Ovary (tissue), 10 donors: ENCODE measurements at places on chromosomes 12 and 14.

GRCh38 chr14:91315844-91316267 is 71.4 kb upstream of the GPR68 start:
- DNase-seq = no peak

GRCh38 chr12:113744802-113745395 is 221.2 kb downstream of the RBM19 start:
- DNase-seq = no peak

DNA sequence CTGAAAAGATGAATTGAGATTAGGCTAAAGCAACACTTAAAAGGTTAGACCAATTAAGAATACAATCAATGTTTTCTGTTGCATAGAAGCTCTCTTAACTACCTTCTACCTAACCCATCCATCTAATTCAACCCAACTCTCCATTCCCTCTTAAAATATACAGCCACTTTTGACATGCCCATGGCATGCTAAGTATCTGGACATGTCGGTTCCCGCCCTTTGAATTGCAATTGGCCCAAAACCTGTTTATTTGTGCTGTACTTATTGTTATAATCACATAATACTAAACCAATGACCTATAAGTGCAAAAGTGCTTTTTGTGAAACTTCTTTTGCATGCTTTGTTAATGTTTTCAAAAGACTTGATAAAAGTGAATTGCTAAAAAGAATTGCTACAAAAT is 37.6 kb upstream of the APPL2 start:
- DNase-seq = no peak

- no peak for DNase-seq
Observed at GRCh38 chr14:102930753-102931579, 8.5 kb downstream of the AMN start.

DNA sequence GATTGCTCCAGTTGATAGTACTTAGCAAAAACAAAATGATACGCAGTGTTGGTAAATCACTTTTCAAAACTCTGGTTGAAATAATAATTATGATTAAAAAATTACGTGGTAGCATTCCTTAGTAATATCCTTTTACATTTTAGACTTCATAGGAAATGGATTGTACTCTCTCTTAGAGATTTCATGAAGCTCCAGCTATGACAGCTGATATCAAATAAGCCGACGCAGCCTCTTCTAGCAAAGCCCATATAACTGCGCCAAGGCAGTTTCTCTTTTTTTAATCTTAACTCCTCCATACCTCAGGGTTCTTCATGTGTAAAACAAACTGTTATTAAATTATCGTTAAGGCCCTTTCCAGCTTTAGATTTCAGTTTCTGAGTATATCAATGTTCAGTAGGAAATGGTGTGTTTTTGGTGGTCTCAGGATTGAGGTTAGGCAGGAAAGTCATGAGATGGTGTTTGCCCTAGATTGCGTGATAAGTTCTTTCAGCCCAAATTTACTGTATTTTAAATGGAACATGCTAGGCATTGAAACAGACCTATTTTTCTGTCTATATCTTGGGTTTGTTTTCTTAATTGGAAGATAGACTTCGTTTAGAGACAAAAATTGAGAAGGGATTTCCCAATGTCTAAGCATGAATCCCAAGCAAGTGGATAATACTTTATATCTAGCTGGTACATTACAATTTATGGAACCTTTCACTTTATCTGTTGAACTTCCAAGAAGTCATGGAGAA is 902 bp upstream of the CFL2 start:
- DNase-seq = no peak

DNA sequence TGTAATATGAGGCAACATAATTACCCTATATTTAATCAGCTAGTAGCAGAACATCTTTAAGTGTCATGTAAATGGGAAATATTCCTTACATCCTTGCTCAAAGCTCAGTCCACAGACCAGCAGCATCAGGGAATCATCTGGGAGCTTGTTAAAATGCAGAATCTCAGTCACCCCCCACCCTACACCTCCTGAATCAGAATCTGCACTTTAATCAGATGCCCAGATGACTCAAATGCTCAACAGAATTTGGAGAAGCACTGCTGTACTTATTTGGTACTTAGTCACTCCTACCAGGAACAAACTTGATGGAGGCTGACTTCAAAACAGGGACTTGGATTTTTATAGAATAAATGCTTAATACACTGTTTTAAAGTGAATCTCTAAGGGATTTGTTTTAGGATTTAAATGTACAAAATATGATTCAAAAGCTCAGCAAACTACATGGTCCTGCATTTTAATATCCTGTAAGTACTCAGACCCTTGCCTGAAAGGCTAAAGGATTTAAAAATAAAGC is 96.5 kb downstream of the ARMH4 start:
- no peak for DNase-seq
